ENCODE measurements at places on chromosomes 4 and X.

DNA sequence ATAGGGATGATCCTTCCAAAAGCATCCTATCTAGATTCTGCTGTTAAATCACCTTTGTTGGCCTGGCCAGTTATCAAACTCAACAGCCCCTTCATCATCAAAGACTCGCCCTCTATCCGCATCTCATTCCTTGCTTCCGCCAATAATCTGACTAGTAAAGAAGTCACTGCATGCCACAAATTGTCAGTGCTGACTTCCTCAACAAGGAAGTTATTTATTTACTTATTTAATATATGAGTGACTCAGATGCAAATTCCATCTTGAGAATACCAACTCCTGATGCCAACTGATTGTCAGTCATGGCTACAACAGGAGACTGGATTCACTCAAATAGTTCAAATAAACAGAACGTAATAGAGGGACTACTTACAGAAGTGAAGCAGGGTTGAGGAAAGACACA lies 283.8 kb downstream of the TRIML1 start:
- DNase-seq: no peak

GRCh38 chr4:45199736-45200135 lies 473.4 kb upstream of the GNPDA2 start:
- DNase-seq: no peak

GRCh38 chr4:101954975-101955678 lies 164.6 kb downstream of the BANK1 start:
- no peak for DNase-seq

- no peak for DNase-seq
Measured at GRCh38 chrX:86021652-86022289, 25.6 kb downstream of the CHM start.

DNA sequence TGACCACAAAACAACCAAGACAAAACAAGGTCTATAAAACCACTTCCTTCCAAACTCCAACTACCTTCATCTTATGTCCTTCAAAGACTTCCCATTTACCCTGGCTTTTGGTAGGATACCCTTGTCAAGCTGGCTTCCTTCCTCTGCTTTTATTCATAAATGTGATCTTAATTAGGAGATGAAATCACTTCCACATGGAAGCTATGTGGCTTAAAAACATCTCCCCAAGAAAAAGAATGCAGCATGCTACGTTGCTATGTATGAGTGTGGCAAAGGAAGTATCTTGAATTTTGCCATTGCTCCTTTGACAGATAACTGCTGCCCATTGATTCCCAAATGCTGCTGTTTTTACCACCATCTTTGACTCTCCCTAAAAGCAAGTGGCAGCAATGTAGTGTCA lies 46.4 kb upstream of the VEGFD start:
- DNase-seq: no peak

DNA sequence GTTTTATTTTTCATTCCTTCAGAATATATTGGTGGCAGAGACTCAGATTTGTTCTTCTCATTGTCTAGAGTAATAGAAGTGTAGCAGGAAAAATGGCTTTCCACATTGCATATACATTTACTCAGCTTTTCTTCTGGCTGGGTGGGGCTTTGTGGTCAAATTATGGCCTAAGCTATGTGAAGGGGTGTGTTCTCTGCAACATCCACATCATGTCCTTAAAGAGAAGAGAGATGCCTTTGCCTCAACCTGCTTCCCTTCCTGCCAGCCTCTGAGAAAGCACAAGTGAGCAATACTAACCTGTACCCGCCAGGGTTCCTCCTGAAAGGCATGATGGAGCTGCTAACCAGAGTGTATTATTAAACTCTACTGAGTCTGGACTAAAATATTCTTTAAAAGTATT lies 695.6 kb upstream of the FAM241A start:
- DNase-seq: no peak
